LHCN-M2 (cell line): ENCODE measurements at places on chromosomes 4 and X. TPM values are rescaled to one million over a fixed set of nuclear protein-coding genes. Genes with fewer than 3 reads are reported as not detected.

DNA sequence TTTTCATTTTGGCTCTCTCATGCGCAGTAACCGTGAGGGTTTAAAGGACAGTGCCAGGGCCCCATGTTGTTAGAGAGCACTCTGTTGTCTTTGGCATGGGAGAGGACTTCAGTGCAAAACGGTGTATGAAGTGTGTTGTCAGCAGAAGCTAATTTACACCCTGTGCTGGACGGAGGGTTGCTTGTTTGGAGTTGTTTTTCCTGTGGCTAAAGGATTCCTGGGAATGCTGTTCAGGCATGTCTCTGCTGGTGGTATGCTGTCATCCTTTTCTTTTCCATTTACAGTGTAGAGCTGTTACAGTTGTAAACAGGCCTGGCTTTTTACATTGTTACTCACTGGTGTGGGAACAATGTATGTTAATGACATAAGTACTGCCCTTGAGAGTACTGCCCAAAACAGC is 206.3 kb downstream of the CBR4 start:
- peak; percentile 75 for DNase-seq

DNA sequence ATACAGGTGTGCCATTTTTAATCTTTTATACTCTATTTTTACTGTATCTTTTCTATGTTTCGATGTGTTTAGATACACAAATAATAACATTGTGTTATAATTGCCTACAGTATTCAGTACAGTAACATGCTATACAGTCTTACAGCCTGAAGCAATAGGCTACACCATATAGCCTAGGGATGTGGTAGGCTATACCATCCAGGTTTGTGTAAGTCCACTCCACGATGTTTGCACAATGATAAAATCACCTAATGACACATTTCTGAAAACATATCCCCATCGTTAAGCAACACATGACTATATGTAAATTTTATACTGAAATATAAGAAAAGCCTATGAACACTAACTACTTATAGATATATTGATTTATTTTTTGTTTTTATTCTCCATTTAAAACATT is 48.9 kb upstream of the EXOC1L start:
- no peak for DNase-seq

- peak; percentile 2 for DNase-seq
Observed at GRCh38 chr4:148443512-148444295, 1.5 kb upstream of the NR3C2 start.

- DNase-seq, result no peak
Observed at GRCh38 chrX:139204571-139204897, 326.0 kb upstream of the F9 start.

Gene MAP7D3
- 15.3 and 15.5 TPM in 2 replicates for total RNA-seq

Gene MAGEA10
- not detected in 2 replicates for total RNA-seq

Gene TRAM1L1
- total RNA-seq, result 6.9 TPM in 2 replicates
